ENCODE measurements at places on chromosomes 7 and 10.
A peak's percentile ranks its signal among the peaks of the same experiment; 100 is the strongest.

DNA sequence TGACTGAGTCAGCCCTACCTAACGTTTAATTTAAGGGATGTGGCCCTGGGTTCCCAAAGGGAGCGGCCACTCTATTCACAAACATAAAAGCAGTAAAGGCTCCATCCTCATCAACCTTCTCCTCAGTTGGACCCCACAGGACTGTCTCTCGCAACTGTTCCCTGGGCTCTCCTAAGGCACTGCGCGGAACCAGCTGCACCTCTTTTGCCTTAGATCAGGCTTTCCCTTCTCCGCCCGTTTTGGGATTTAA is 689 bp upstream of the GTPBP4 start:
- DNase-seq = no peak

GRCh38 chr10:60951272-60951724 is 7.3 kb upstream of the RHOBTB1 start:
- DNase-seq = no peak

DNA sequence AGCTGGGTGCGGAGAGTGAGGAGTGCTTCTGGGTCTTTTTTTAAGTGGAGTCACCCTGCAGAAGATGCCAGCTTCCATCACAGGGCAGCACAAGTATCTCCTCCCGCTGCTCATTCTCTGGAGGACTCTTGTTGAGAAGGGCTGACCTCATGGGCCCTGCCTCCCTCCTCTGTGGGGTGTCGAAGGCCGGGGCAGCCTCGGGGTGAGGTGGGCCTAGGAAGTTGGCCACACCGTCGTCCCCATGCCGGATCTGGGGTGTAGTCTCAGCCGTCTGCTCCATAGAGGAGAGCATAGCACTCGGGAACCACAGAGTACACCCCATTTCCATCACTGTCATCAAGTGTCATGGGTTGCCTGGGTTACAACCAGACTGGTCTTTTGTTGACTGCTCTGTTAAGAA is 85.0 kb downstream of the TRRAP start:
- no peak for DNase-seq

DNA sequence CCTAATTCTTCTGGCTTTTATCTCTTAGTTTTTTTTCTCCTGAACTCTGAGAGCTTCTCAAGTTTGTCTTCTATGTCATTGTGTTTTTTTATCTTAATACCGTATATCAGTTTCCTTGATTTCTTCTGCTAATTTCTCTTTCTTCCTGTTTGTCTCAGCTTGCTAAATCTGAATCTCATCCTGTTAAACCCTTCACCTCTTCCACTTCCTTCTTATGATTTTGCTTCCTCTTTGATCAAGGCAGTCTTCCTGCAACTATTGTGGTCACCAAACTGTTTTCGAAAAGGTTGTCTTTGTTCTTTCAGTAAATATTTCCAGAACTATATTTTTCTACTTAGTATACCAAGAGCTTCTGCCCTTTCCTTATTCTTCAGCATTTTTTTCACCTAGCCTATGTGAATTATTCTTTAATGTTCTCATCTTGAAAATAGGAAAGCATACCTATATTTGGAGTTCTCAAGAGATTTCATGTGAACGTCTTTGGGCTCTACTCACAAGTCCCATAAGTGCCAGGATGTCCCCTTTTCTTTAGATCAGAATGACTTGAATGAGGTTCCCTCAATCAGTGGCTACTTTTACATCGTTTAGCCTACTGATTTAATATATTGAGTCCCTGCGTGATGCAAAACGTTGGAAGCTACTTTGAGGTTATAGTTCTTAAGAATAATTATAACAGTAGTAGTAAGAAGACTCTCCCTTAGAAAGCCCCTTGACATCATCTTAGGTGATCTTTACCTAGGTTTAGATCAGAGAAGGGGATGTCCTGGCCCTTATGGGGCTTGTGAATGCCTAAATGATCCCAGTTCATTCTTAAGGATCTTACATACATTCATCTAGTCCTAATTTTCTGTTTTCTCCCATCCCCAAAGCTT is 415.4 kb upstream of the AUTS2 start:
- DNase-seq = no peak

DNA sequence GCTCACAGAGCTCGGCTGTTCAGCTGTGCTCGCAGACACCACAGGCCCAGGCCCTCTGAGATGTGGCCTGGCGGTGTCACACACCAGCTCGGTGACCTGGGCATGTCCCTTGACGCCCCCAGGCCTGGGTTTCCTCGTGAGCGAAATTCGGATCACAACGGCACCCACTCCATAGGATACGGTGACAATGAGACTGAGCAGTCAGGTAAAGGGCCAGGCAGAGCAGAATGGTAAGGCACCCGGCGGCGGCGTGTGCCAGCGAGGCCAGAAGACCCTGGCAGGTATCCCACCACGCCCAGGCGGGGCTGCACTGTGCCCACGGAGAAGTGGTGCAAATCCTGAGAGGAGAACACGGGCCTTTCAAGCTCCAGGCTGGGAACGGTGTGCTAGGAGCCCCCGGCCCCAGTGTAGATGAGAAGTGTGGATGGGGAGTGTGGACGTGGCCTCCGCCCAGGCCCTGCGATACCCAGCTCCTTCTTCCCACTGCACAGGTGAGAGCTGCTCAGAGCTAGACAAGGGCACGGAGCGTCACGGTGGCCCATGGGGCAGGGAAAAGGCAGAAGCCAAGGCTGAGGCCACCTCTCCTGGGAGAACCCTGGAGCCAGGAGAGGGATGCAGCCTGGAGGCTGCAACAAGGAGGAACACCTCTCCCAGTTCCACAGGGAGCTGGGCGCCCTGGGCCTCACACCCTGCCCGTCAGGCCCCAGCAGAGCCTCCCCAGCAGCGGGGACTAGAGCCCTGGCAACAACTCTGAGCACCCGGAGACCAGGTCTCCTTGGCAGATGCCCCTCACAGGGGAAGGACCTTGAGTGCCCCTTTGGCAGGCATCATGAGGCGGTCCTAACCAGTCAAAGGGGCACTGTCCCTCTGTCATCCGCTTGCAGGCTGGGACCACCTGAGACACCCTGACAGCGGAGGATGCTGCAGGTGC is 219.1 kb downstream of the MAD1L1 start:
- DNase-seq = no peak

- no peak for DNase-seq
These were observed 92.1 kb downstream of the SIRT1 start for GRCh38 chr10:67976292-67977245.

GRCh38 chr7:24751484-24751883 is 5.8 kb downstream of the GSDME start:
- no peak for DNase-seq

- DNase-seq = no peak
These were observed 54.2 kb downstream of the PNLIPRP2 start for GRCh38 chr10:116674901-116675423.

- no peak for DNase-seq
These were observed 181.1 kb upstream of the ASAH2 start for GRCh38 chr10:50432211-50433009.

DNA sequence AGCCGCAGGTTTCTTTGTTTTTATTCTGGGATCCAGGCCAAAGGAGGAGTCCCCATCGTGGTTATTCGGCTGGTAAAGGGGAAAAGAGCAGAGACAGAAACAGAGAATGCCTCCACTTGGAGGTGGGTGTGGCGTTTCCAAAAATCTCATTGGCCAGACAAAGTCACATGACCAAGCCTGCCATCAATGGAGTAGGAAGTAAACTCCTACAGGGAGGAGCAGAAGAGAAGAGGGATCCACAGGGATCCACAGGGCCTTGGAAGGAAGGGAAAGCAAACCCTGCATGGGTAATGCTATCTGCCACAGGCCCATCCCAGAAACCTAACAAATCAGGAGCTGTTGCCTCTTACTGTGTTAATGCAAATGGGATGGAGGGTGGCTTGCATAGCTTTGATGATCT is 425.7 kb upstream of the GALNT17 start:
- no peak for DNase-seq

- DNase-seq = no peak
These were observed 73.3 kb upstream of the MYL10 start for GRCh38 chr7:101702362-101702850.

DNA sequence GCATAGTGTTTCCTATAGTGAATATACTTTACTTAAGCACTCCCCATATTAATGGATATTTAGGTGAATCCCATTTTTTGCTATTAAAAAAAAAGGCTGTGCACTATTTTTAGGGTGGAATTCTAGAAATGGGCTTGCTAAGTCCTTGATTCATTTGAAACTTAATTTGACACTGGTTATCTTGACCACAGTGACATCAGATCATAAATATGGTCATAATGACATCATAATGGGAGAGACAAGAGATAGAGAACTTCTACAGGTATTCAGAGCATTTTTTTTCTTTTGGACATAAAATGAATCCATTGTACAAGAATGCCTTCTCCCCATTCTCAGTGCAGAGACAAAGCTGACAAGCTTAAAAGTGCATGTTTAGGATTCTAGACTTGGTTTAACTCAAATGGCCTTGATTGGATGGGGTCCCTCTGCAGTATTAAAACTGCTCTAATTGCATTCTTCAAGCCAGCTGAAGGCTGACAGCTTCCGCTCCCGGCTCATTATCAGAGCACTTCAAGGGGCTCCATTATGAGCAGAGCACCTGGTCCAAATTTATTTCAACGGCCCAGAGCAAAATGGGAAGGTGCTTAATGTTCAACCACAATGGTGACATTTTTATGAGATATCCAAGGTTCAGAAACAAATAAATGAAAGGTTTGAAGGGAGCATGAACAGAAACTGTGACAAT is 104.8 kb downstream of the JAZF1 start:
- DNase-seq = no peak

- no peak for DNase-seq
These were observed 21.2 kb downstream of the GRID1 start for GRCh38 chr10:86345296-86345858.

- no peak for DNase-seq
These were observed 47.8 kb downstream of the HERPUD2 start for GRCh38 chr7:35647171-35647574.

- peak; percentile 85 for DNase-seq
These were observed 39.8 kb upstream of the LANCL2 start for GRCh38 chr7:55325371-55325792.

- DNase-seq = no peak
These were observed 22.7 kb downstream of the TACR2 start for GRCh38 chr10:69394020-69394419.

DNA sequence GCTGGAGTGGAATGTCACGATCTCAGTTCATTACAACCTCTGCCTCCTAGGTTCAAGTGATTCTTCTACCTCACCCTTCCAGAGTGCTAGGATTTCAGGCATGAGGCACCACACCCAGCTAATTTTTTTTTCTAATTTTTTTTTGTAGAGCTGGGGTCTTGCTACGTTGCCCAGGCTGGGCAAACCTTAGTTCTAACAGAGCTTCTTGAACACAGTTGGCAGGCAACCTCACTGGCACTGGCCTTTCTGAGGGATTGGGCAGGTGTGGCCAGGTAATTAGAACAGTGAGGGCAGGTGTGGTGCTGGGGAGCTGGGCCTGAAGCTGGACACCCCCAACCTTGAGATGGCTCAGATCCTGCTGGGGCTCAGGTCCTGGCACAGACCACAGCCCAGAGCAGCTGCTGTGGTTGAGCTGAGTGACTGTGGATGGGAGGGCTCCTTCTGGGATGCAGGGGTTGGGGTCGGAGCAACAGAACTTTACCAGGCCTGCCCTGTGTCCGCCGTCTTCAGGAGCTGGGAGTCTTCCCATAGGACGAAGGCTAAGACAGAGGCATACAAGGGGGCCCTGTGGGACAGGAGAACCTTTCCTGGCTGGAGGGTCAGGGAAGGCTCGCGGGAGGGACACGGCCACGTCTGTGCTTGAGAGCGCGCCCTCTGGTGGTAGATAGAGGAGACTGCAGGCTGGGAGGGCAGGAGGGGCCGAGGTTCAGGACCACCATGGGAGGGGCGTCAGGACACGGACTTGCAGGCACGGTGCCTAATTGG is 48.2 kb downstream of the COL26A1 start:
- no peak for DNase-seq

GRCh38 chr10:11414314-11415038 is 197.0 kb downstream of the USP6NL start:
- DNase-seq = no peak

DNA sequence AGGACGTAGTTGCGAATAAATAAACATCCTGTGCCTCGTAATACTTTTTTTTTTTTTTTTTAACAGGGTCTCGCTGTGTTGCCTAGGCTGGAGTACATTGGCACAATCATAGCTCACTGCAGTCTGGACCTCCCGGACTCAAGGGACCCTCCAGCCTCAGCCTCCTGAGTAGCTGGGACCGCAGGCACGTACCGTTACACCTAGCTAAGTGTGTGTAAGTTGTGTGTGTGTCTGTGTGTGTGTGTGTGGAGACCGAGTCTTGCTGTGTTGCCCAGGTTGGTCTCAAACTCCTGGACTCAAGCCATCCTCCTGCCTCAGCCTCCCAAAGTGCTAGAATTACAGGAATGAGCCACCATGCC is 573 bp upstream of the PON2 start:
- no peak for DNase-seq

GRCh38 chr7:133230591-133231194 is 22.2 kb upstream of the EXOC4 start:
- DNase-seq = peak; percentile 28

DNA sequence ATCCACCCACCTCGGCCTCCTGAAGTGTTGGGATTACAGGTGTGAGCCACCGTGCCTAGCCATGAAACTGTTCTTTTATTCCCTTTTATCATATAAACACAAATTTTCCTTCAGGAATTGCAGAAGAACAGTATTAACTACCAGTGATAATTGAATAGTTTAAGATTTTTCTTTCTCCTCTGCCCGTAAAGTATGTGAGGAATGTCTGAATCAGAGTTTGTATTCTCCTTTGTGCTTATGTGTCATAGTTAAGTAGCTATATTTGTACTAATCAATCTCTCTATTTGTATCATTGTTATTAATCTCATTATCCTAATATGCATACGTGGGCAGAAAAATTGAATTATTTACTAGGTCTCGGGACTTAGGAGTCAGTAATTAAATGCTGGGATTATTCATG is 83.6 kb downstream of the ZNF277 start:
- no peak for DNase-seq

GRCh38 chr10:10647331-10647730 is 370.3 kb upstream of the CELF2 start:
- no peak for DNase-seq

GRCh38 chr10:63005246-63005645 is 127.9 kb upstream of the NRBF2 start:
- DNase-seq = no peak

DNA sequence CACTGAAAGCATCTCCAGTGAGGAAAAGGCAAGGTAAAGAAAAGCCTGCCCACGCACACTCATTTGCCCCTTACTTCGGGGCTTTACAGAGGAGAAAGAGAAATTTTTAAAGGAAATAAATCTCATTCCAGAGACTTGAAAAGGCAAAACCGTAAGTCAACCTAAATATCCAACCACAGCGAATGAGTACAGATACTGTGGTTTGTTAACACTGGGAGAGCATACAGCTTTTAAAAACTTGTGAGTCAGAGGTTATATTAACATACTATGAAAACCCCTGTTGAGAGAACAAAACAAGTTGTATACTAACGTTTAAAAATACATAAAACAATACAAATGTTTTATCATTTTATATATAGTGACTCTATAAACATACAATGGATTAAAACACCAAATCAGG is 28.6 kb upstream of the ST7 start:
- DNase-seq = no peak

DNA sequence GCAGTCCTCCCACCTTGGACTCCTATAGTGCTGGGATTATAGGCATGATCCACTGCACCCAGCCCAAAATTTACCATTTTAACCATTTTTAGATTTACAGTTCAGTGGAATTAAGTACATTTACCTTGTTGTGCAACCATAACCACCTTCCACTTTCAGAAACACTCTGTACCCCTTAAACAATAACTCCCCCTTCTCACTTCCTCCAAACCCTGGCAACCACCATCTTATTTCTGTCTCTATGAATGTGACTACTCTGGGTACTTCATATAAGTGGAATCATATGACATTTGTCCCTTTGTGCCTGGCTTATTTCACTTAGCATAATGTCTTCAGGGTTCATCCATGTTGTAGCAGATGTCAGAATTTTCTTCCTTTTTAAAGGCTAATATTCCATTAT is 33.6 kb downstream of the SUFU start:
- no peak for DNase-seq
